ENCODE measurements at places on chromosomes 7 and 10.

- DNase-seq: no peak
These were observed 164.8 kb downstream of the MAGI2 start for GRCh38 chr7:79288655-79289054.

DNA sequence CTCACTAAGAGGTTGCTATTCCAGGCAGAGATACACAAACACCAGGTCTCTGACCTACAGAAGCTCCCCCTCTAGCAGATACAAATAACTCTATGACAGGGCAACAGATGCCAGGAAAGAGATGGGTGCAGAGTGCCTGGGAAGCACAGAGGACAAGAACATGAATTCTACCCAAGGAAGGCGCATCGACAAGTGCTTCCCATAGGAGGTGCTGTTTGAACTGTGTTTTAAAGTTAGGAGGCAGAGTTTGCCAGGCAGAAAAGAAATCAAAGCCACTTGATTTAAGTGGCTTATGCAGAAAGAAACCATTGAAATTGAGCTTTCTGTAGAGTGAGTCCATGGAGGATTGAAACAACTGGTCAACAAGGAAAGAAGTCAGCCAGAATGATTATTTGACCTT lies 35.3 kb upstream of the EGR2 start:
- DNase-seq: no peak

GRCh38 chr7:70539205-70539604 lies 592.7 kb upstream of the GALNT17 start:
- DNase-seq: no peak

DNA sequence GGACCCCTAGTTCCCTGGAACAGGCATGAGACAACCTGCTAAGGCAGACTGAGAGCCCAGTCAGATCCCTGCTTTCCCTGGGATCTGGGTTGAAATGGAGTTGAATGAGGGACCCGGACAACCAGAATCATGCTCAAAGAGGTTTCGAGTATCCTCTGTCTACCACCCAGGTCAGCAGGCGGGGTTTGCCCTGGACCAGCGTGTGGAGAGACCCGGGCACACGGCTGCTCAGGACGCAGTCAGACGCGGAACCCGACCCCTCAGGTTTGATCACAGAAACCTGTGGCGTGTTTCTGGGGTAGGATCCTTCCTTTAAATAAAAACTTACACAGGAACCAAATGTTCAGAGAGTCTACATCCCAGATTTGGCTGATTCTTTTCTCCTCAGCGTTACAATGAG lies 330.6 kb downstream of the PTPRN2 start:
- DNase-seq: no peak

- DNase-seq: peak; percentile 51
These were observed 2.5 kb downstream of the UFSP1 start for GRCh38 chr7:100886936-100887515.

DNA sequence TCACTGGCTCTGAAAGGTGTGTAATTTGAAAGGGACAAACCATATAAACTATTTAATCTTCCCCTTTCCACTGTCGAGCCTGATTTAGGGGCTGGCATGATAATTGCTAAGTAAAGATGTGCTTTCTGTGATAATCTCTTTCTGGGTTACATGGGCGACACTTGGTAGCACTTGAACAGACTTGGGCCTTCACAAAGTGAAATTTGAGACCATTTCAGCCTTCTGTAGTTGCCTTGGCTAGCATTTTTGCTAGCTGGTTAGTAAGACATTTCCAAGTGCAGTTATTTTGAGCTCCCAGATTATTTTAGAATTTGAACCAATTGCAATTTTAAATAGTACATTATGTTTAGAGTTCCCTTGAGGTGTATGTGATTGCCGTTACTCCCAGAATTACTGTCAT lies 432.7 kb upstream of the GALNT17 start:
- DNase-seq: no peak

DNA sequence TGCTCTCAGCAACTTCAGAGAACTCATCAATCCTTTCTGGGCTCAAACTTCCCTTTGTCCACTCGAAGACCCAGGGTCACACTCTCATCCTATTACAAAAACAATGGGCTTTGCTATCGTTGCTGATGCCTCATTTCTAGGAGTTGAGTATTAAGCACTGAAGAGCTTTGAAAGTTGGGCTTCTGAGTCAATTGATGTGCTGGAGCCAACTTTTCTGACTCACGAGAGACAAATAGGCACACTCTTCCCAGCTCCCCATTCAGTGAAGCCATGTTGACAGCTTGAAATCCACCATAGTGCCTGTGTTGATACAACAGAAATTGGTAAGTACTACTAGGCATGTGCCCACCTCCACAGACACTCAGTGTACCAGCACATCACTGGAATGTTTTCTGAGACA lies 97.5 kb upstream of the PRSS58 start:
- DNase-seq: no peak

DNA sequence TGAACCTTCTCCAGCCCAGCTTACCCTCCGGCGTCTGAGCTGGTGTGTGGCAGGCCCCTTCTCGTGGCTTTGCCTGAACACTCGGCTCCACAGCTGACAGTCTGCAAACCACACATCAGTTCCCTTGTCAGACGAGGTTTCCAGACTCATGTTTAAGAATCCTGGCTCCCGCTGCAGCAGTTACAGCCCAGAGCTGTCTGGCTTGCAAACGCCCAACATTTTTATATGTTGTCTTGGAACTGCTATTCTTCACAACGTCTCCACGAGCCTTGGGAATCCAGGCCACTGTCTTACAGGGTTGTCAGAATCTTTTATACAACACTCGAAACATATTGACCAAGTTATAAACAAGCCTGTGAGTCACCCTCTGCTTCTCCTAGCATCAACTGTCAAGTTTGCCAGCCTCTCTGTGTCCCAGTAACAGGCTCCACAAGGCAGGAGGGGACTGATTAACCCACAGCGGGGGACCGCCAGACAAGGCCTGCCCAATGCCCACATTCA lies 68.1 kb downstream of the TNS3 start:
- DNase-seq: no peak

GRCh38 chr7:29920491-29920890 lies 69.1 kb downstream of the SCRN1 start:
- no peak for DNase-seq

GRCh38 chr7:70066844-70067243 lies 468.6 kb downstream of the AUTS2 start:
- no peak for DNase-seq

GRCh38 chr7:76349313-76349885 lies 9.4 kb downstream of the YWHAG start:
- no peak for DNase-seq

DNA sequence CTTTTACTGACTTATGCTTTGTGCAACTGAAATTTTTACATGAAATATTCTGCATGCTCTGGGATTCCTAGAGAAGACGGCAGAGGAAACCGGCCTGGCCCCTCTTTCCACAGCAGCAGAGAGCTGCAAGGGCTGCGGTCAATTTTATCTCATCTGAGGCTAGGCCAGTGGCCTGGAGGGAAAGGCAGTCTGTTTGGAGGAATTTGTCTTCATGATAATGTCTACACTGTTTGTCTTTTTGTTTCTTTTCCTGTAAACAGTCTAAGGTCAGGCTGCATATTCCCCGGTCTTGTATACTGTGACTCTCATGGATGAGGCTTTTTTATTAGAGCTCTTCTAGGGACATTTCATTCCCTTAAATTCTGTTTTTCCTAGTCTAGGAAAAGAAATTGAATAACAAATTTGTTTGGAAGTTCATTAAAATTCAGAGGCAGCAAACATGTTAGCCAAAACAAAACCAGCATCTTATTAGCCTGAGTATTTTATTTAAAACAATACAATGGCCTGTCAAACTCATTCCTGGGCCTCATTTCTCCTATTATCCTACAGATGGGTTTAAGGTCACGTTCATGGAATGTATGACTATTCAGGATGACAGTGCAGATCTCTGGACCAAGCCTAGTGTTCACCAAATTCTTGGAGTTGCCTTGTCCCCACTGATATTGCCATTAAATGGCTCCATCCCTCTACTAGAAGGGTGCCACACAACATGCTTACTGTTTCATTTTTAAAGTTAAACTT lies 26.4 kb downstream of the LAMB4 start:
- no peak for DNase-seq

DNA sequence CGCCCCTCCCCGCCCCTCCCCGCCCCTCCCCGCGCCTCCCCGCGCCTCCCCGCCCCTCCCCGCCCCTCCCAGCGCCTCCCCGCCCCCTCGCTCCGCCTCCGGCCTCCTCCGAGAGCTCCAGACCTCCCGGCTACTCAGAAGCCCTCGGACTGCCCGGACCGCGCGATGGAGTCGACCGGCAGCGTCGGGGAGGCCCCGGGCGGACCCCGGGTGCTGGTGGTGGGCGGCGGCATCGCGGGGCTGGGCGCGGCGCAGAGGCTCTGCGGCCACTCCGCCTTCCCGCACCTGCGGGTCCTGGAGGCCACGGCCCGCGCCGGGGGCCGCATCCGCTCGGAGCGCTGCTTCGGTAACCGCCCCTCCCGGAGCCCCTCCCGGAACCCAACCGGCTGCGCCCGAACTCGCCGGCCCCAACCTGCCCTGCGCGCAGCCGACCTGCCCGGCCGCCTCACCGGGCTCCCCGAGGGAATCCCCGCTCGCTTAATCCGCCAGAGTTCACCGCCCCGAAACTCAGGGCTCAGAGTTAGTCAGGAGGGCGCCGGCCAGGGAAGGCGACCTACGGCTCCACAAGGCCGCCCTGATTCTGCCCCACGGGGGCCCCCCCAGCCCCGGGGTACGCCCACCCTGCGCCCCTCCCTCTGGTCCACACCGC lies at the start of gene PAOX:
Gene PAOX, plus strand, starts transcription at position 111 of the 649 bp plus-strand sequence. Its CDS starts 55 bp downstream, at position 166.
- peak; percentile 12 for DNase-seq

- no peak for DNase-seq
These were observed 45.1 kb downstream of the CYP2C9 start for GRCh38 chr10:94983555-94983954.

- DNase-seq: peak; percentile 38
These were observed 67.7 kb upstream of the SVIL start for GRCh38 chr10:29702273-29703164.

- no peak for DNase-seq
These were observed 137.4 kb downstream of the HGF start for GRCh38 chr7:81632418-81632817.

- no peak for DNase-seq
These were observed 67.2 kb upstream of the FAM133B start for GRCh38 chr7:92657391-92657790.

DNA sequence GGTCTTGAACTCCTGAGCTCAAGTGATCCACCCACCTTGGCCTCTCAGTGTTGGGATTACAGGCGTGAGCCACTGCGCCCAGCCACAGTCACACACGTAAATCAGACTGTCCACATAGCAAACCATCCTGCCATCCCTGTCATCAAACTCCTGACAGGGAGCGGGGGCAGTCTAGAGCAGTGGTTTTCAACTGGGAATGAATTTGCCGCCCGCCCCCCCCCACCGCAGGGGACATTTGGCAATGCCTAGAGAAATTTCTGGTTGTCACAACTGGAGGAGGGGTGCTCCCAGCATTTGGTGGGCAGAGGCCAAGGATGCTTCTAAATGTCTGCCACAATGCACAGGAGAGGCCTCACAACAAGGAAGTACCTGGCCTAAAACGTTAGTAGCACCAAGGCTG lies 24.1 kb downstream of the CAMK2G start:
- DNase-seq: no peak

GRCh38 chr7:100679927-100680575 lies 6.5 kb downstream of the GNB2 start:
- peak; percentile 63 for DNase-seq

GRCh38 chr7:1498370-1499305 lies 5.6 kb downstream of the INTS1 start:
- no peak for DNase-seq

- DNase-seq: no peak
These were observed 70.7 kb downstream of the VOPP1 start for GRCh38 chr7:55501611-55502010.

DNA sequence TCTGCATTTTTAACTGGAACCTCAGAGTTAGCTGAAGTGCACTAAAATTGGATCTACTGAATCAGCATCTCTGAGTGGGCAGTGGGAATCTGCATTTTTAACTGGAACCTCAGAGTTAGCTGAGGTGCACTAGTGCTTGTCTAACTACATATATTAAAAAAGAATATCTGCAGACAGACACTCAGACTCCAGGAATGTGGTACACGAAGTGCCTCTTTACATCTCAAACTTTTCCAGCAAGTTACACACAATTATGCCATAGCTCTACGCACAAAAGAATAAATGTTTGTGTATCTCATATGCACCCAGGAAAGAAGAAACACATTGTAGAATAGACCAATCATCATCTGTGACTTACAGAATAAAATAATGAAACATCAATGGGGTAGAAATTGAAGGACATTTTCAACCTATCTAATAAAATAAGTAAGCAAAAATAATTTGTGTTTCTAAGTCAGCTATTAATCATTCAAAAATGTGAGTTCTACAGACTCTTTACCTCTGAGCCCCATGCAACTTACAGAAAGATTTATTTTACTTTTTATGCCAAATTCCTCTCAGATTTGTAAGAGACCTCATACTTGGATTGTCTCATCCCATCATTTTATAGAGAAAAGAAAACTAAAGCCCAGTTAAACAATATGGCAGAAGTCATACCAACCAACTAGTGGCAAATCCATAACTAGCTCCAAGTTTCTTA lies 28.3 kb downstream of the PPP1R3A start:
- no peak for DNase-seq

DNA sequence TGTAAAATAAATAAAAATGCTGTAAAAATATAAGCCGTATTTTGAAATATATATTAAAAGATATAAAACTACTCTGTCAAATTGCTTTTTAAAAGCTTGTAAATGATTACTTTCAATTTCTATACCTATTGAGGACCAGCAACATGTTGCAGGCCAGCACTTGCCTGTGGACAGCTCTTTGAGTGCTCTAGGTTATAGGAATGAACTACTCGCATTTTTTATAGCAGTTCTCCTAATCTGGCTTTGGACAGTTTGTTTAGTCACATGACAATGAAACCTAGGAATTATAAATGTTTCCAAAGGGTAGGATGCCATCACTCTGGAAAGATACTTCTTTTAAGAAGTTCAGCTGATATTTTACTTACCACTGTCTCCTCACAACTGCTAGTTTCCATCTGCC lies 117.7 kb upstream of the PTPRZ1 start:
- DNase-seq: no peak

DNA sequence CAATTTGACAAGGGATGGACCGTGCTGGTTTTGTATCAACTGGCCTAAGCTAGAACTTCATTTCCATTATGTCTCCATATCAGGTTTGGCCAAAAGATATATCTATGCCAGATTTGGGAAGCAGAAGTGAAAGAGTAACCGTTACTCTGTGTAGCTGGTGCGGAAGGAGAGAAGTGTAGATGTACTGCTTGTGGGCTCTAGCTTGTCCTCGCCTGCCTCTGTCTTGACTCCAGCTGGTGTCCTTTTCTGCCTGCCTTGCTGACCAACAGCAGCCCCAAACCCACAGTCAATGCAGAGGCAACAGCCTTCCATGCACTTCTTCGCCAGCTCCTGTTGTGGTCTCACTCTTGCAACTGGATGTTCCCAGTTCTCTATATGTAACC lies 128.5 kb downstream of the KIF20B start:
- no peak for DNase-seq
